ENCODE measurements at places on chromosomes 4 and X. TPM values are rescaled to one million over a fixed set of nuclear protein-coding genes. Genes with fewer than 3 reads are reported as not detected.

Gene USP53
- total RNA-seq, result 20.4 TPM

Gene HPGDS
- not detected for total RNA-seq

Gene PABPC1L2A
- not detected for total RNA-seq

DNA sequence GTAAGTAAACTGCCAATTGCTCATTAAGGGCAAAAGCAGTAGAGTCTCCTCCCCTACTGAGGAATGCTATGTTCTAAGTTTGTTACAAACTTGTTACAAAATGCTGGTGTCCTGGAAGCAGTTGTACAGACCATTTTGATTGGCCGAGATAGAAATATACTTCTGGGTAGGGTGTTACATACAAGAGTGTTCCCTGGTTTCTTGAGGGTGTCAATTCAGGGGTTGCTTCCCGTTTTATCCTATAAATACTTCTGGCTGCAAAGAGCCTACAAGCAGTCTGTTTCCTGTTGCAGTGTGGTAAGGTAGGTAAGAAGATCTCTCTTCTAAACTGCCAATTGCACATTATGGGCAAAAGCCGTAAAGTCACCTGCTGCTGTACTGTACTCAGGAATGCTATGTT lies 5.7 kb downstream of the TRPC5OS start:
- H3K4me1 ChIP-seq, result no peaks in the 10 kb centered on the region
- no peaks in the 10 kb centered on the region for H3K36me3 ChIP-seq
- H3K27ac ChIP-seq, result no peak overlapping the region
- no peak overlapping the region for H3K4me3 ChIP-seq
- no peaks in the 10 kb centered on the region for H3K27me3 ChIP-seq

- no peak for DNase-seq
- peaks cover 40% of the 10 kb centered on the region for H3K36me3 ChIP-seq
- H3K27ac ChIP-seq, result no peak overlapping the region
- H3K27me3 ChIP-seq, result no peaks in the 10 kb centered on the region
- peaks cover 10% of the 10 kb centered on the region for H3K4me1 ChIP-seq
Observed at GRCh38 chrX:2452317-2452784, 48.4 kb downstream of the DHRSX start.

DNA sequence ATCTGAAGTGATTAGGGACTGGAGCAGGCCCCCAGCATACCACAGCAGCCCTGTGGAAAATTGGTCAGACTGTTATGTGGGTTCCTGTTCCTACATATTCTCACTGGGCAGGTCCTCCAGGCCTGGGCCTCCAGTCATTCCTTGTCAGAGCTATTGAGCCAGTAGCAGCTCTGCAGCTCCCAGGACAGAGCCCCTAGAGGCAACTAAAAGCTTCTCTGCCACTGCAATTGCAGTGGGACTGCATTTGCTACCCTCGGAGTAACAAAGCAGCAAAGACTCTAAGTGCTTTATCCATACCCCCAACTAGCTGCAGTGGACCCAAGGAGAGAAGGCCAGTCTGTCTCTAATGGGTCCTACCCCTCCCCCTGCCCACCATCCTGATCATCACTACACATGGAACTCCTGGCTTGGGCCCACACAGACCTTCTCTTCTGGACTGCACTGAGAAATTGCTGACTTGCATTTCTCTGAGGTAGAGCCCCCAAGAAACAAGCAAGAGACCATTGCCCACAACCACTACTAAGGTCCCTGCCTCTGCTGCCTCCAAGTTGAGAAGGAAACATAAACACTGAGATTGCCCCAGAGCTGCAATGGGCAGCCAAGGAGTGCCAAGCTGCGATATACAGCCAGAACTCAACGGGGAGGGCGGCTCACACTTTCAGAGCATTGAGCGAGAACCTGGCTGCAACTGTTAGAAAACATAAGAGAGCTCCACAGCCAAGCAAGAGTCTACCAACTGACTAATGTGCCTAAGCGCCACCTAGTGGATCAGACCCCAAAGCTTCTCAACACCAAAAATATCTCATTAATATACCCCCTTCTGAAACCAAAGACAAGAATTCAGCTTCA lies 738.7 kb upstream of the NDST4 start:
- no peak overlapping the region for H3K4me3 ChIP-seq
- H3K27ac ChIP-seq, result no peak overlapping the region
- H3K27me3 ChIP-seq, result no peaks in the 10 kb centered on the region
- no peak for DNase-seq

- no peaks in the 10 kb centered on the region for H3K27me3 ChIP-seq
- H3K4me1 ChIP-seq, result peaks cover 9% of the 10 kb centered on the region
- H3K36me3 ChIP-seq, result peaks cover 86% of the 10 kb centered on the region
Observed at GRCh38 chrX:71128166-71128833, 9.9 kb downstream of the MED12 start.
